COR-L47 (cell line): ENCODE measurements at places on chromosomes 1 and 21.

- DNase-seq: no peak
Observed at GRCh38 chr1:21005466-21006239, 171.0 kb downstream of the EIF4G3 start.

GRCh38 chr1:118275472-118276115 is 90.6 kb upstream of the SPAG17 start:
- peak; percentile 11 for DNase-seq

DNA sequence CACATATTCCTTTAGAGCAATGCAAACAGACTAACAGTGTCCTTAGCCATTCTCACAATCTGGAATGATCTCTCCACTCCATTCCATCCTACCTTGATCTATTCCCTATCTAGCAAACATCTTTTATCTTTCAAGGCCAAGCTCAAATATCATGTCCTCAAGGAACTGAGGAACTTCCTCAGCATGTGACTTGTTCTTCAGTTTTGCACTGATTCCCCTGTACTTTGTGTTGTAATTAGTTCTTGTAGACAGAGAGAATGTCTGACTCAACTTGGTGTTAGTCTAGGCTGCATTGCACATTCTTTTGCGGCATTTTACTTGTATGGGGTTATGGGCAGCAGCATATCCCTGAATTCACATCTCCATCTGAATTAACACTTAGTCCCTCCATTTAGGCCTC is 31.5 kb upstream of the GJA5 start:
- DNase-seq: no peak

- peak; percentile 67 for DNase-seq
Observed at GRCh38 chr1:173431304-173432045, 45.7 kb upstream of the PRDX6 start.

GRCh38 chr1:221032637-221033280 is 153.5 kb downstream of the HLX start:
- DNase-seq: no peak

DNA sequence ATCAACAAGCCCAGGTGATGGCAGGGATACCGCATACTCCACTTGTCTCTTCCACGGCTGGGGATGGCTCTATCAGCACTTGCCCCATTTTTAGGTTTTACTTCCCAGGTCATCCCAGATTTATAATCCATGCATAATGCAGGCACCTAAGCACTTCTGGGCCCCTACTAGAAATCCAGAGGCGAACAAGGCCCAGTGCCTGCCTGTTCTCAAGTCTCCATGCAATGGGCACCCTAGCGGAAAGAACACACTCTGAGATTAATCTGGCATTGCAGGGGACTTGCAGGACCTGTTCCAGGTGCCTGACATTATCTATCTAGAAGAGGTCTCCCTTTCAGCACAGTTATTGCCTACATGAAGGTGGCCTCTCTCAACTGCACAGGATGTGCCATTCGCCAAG is 39.8 kb downstream of the HIVEP3 start:
- no peak for DNase-seq

- no peak for DNase-seq
Observed at GRCh38 chr21:38486706-38487105, 11.6 kb downstream of the ERG start.
